ENCODE measurements at places on chromosomes 7 and 10. TPM values are rescaled to one million over a fixed set of nuclear protein-coding genes. Genes with fewer than 3 reads are reported as not detected.
A peak's percentile ranks its signal among the peaks of the same experiment; 100 is the strongest.

DNA sequence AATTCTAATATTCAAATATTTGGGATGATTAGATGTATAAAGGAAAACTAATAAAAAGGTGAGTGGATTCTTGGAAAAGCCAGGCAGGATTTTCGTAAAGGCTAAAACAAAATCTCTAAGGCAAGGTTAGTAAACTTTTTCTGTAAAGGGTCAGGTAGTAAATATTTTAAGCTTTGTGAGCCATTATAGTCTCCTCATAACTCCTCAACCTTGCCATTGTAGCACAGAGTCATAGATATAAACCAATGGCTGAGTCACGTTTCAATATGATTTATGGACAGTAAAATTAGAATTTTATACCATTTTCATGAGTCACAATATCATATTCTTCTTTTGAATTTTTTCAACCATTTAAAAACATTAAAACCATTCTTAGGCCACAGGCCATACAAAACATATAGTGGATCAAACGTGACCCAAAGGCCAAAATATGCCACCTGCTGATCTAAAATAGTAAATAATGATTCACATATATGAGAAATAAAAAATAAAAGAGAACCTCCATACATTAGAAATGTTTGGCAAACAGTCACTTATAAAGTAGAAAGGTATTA lies 651.8 kb upstream of the LRRTM3 start:
- H3K4me3 ChIP-seq: no peak overlapping the region
- no peaks in the 10 kb centered on the region for H3K4me1 ChIP-seq
- H3K27me3 ChIP-seq: no peaks in the 10 kb centered on the region
- DNase-seq: no peak

DNA sequence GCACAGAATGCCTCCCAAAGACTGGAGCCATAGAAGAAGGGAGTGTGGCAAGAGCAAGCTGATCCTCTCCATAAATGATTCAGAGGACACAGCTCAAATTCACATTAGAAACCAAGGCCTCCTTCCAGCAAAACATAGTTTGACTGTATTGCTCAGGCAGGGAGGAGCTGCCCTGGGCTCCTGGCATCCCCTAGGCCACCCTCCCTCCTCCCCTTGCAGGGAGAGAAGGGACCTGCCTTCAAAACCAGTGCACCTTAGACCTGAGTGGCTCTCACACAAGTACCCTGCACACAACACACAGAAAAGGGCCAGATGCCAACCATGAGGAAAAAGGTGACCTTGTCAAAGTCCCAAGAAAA lies 64.7 kb downstream of the CREB3L2 start:
- no peak for DNase-seq
- H3K27ac ChIP-seq: peak overlapping the region; percentile 70
- H3K4me3 ChIP-seq: peak overlapping the region; percentile 2
- no peaks in the 10 kb centered on the region for H3K27me3 ChIP-seq
- no peaks in the 10 kb centered on the region for H3K36me3 ChIP-seq

GRCh38 chr7:140364819-140365218 lies 33.5 kb downstream of the SLC37A3 start:
- no peaks in the 10 kb centered on the region for H3K27me3 ChIP-seq

The TFR2 gene
- total RNA-seq: 1.9 TPM

The GRM3 gene
- total RNA-seq: not detected

Data from thoracic aorta (tissue), 2 donors.